ENCODE measurements at places on chromosomes 1 and 21. TPM values are rescaled to one million over a fixed set of nuclear protein-coding genes. Genes with fewer than 3 reads are reported as not detected.

EVI5 gene
- 4.5 TPM for total RNA-seq

EPHA10 gene
- 1.3 TPM for total RNA-seq

DAB1 gene
- not detected for total RNA-seq

C1orf115 gene
- 4.6 TPM for total RNA-seq

OR6K3 gene
- total RNA-seq, result not detected

RHBDL2 gene
- 2.1 TPM for total RNA-seq

AKR7A3 gene
- 0.06 TPM for total RNA-seq

IVL gene
- not detected for total RNA-seq

FALEC gene
- not detected for total RNA-seq

LHX8 gene
- total RNA-seq, result 1.3 TPM

All from A549 treated with Hydrocortisone at 1 μM for 4 hours (cell line).